ENCODE measurements at places on chromosomes 1 and 21. TPM values are rescaled to one million over a fixed set of nuclear protein-coding genes. Genes with fewer than 3 reads are reported as not detected.

NFYC gene
- 29.8 TPM for total RNA-seq

ALX3 gene
- not detected for total RNA-seq

OR2W3 gene
- total RNA-seq: not detected

TNFRSF4 gene
- total RNA-seq: 2.4 TPM

TSPAN2 gene
- total RNA-seq: 4.5 TPM

HPDL gene
- not detected for total RNA-seq

DNA sequence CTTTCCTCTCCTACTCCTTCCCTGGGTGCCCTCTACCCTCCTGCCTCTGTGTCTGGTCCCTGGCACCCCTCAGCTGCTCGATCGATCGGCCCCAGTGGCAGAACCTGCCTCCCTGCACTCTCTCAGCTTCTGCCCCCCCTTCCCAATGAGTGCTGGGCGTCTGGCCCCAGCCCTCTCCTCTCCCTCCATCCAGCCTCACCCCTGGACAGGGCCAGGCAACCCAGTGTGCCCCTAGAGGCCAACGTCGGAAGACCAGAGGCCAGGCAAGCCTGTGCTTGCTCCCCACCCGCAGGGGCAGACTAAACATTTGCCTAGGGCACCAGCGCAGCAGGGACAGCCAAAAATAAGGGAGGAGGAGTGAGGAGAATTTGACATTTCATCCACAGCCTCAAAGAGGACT is 43.5 kb downstream of the LGR6 start:
- DNase-seq: no peak

DNA sequence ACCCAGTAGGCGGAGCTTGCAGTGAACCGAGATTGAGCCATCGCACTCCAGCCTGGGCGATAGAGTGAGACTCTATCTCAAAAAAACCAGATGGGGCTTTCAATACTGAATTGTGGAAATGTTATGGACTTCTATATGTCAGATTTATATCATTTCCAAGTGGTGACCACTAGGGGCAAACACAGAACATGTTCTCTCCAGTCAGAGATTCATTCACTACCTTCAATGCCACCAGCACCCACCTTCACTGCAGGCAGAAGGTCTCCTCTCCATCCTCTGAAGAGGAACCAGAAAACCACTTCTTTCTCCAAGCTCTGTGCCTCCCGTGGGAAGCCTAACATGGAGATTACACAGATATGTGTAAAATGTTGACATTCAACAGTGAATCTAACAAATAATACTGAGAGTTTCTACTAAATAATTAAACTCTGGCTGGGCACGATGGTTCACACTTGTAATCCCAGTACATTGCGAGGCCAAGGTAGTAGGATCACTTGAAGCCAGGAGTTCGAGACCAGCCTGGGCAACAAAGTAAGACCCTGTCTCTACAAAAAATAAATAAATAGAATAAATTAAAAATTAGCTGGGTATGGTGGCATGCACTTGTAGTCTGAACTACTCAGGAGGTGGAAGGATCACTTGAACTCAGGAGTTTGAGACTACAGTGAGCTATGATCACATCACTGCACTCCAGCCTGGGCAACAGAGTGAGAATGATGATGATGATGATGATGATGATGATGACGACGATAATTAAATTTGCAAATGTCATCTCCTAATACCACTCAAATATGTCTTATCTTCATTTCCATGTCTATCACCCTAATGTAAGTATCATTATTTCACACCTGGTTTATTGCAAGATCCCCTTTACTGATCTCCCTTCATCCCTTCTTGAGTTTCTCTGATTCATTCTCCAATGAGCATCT is 151.1 kb downstream of the ZNF281 start:
- DNase-seq: no peak

DNA sequence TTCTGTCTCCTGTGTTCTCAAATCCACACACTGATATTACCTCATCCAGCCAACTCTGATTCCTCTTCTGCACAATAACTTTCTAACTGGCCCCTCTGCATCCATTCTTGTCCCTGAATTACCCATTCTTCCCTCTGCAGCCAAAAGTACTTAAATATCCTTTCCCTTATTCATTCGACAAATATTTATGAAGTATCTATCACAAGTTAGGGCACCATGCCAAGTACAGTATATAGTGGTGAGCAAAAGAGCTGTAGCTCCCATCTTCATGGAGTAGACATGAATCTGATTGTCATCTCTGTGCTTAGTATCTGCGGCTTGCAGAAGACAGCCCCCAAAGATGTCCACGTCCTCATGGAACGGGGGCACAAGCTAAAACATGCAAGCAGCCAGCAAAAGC is 316.8 kb downstream of the SETD4 start:
- DNase-seq: no peak

- no peak for DNase-seq
Observed at GRCh38 chr1:85888921-85889320, 180.7 kb upstream of the ZNHIT6 start.

GRCh38 chr1:45381243-45381642 is 41.0 kb upstream of the MUTYH start:
- no peak for DNase-seq

GRCh38 chr1:82612986-82613385 is 812.3 kb downstream of the ADGRL2 start:
- no peak for DNase-seq

- no peak for DNase-seq
Observed at GRCh38 chr1:160726498-160727315, 12.3 kb upstream of the SLAMF7 start.

Data from omental fat pad (tissue), 4 donors.